Activated CD4-positive, alpha-beta T cell treated with anti-CD3 and anti-CD28 coated beads, Interleukin-2, amount 50 U/mL, for 48 hours (primary cell): ENCODE measurements at places on chromosomes 6 and 20.

- DNase-seq: no peak
Measured at GRCh38 chr6:110769923-110770322, 45.3 kb downstream of the CDK19 start.

DNA sequence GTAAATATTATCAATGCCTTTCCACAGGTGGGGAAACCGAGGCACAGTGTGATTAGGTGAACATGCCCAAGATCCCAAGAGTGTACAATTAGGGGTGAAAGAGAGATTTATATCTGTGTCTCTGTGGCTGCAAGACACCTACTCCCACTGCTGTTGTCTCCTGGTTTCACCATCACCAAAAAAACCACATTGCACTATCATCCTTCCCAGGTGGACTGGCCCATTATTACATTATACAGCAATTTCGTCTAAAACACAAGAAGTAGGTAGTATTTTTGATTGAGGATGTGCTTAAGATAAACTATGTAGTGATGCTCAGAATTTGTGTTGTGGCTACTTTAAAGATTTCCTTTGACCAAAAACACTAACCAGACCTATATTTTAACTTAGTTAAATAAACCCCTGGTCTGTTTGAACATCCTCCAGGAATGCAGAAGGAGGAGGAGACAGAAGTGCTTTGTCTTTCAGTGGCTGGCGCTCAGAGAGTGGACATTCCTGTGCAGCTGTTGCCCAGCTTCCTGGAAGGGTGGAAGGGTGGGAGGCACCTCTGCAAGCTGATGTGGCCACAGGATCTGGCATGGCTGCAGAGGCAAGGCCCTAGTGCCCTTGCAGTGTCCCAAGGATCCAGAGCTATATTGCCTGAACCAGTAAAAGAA is 23.8 kb downstream of the DCBLD1 start:
- DNase-seq: no peak

DNA sequence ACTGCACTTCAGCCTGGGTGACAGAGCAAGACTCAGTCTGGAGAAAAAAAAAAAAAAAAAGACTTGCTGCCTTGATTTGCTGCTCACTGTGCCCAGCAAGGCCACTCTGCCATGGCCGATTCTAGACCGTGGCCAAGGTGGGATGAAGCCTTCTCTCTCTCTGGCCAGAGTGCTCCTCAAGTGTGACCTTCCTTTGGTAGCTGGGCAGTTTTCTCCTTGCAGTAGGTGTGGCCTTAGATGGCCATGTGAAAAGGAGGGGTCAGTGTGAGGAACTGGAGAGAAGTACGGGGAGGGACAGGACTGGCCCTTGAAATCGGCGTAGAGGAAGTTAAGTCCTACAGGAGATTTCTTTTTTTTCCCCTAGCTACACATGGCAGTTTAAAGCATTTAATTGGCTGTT is 272.0 kb downstream of the ARID1B start:
- DNase-seq: no peak

DNA sequence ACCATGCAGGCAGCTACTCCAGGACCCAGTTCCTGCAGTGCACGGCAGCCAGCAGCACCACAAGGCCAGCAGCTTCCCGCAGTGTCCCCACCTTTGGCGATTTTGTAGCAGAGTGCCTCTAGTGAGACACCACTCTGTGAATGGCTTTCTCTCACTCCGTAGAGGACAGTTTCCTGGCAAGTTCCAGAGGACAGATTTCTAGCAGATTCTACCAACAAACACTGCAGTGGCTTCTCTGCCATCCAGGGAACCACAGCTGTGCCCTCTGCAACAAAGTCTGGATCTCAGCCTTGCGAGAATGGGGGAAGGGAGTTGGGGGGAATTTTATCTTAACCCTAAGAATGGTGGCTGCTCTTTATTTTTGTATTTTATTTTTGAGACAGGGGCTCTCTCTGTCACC is 28.7 kb downstream of the SNHG17 start:
- DNase-seq: no peak

DNA sequence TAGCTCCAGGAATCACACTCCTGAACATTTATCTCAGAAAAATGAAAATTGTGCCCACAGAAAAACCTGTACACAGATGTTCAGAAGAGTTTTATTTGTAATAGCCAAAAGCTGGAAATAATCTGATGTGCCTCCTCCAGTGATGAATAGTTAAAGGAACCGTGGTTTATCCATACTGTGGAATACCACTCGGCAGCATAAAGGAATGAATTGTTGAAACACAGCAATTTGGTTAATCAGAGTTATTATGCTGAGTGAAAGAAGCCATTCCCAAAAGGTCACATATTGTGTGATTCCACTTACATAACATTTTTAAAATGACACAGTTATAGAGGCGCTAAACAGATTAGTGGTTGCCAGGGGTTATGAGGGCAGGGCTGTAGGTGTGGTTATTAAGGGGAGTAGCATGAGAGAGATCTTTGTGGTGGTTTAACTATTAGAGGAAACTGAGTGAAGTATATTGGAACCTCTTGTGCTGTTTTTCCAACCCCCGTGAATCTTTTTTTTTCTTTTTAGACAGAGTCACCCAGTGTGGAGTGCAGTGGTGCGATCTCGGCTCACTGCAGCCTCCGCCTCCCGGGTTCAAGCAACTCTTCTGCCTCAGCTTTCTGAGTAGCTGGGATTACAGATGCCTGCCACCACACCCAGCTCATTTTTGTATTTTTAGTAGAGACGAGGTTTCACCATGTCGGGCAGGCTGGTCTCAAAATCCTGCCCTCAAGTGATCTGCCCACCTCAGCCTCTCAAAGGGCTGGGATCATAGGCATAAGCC is 26.2 kb downstream of the PSMF1 start:
- DNase-seq: no peak

DNA sequence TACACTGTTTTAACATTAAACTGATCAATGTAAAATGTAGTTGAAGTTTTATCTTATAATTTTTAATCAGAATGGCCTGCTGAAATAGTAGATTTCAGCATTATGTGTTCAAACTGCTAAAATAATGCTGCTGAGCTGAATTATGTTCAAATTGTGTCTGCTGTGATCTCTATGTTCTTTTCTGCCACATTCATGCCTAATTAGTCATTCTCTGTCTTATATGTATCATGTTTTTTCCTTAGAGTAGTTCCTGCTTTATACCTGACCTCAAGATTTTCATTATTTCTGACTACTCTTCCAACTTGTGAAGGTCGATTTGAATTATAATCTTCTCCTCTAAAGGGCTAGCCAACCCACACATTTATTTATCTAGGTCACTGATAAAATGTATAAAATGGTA is 476.7 kb upstream of the EPHA7 start:
- DNase-seq: no peak

GRCh38 chr6:17281497-17282481 is 628 bp downstream of the RBM24 start:
- no peak for DNase-seq

- no peak for DNase-seq
Measured at GRCh38 chr6:80209430-80209829, 103.0 kb downstream of the BCKDHB start.

DNA sequence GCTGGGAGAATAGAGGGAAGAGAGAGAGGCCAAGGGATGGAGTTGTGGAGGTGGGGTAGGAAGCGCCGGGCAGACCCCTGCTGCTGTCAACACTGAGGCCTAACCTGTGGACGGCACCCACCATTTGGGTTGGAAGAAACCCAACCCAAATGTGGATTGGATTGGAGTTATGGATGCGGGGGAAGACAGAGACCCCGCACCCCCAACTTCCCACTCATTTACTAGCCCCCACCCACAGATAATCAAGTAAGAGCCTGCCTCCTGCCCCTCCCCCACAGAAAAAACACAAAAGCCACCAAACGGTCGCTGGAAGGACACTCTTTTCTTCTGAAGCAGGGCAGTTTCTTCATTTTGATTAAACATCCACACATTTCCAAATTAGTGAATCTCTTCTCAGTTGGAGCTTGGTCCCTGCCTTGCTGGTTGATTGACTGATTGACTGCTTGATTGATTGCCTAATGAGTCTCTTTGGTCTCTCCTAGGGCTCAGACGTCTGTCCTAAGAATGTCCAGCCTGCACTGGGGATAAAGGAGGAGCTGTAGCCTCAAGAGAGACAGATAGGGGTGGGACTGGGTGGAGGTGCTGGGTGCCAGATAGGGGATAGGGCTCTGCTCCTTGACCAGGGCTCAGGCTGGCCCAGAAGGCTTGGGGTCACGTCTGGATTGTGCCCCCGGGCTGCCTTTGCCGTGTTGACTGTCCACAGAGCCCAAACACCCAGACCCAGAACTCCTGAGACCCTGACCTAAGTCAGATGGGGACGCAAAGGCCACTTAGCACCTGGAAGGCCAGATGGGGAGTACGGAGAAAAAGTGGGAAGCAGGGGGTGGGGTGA is 74.9 kb upstream of the FOXP4 start:
- no peak for DNase-seq

DNA sequence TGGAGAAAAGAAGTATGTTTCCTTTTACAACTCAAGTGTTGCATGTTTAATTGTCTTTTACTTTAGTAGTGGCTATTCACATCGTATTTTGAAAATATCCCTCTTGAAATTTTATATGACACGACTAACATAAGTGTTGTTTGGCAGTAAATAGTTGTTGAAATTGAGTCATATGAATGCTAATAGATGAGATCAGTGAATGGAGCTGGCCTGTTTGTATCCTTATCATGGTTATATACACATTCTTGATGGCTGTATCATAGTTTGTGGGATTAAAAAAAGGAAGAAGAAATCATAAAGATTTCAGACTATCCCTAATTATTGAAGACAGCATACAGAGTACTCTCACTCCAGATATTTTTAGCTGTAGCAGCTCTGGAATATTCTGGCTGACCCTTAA is 8.2 kb upstream of the RAE1 start:
- no peak for DNase-seq

- DNase-seq: no peak
Measured at GRCh38 chr6:158015188-158015506, 33.5 kb downstream of the SYNJ2 start.

DNA sequence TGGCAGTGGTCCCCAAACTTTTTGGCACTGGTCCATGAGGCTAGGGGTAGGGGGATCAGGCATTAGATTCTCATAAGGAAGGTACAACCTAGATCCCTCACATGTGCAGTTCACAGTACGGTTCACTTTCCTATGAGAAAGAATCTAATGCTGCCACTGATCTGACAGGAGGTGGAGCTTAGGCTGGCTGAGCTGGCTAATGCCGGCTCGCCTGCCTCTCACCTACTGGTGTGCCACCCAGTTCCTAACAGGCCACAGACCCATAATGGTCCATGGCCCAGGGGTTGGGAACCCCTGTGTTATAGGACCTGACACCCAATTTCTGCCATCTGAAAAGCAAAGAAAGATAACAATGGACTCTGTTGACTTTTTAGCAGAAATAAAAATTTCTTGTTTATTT is 199.6 kb downstream of the GMPR start:
- DNase-seq: no peak

GRCh38 chr6:20669571-20670314 is 135.5 kb downstream of the CDKAL1 start:
- DNase-seq: no peak

DNA sequence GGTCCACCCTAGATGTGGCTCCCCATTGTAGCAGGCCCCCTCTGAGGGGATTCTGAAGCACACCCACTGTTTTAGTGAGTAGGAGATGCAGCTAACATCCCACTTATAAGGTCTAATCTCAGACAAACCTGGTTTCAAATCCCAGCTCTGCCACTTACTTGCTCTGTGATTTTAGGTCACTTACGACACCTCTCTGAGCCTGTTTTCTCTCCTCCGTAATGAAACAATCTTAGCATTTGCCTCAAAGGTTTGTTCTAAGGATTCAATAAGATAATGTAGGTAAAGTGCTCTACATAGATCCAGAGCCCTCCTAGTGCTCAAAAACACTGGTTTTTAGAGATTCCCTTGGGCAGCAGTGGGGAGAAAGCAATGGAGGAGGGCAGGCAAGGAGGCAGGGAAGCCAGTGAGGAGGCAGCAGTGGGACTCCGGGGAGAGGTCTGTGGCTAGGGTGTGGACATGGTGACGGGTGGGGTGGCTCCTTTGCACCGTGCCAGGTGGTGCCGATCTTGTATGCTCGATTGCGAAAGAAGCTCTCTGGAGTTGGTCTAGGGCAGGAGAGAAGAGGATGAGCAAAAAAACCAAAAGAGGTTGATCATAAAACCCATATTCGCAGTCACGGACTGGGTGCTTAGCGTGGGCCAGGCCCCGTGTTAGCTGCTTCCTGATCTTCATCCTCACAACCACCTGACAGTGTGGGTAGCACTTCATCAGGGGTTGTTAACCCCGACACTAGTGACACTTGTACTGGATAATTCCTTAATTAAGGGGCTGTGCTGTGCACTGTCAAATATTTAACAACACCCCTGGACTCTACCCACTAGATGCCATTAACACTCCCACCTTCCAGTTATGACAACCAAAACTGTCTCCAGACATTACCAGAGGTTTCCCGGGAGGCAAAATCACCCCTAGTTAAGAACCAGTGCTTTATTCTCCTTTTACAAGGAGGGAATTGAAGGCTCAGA is 16.8 kb upstream of the PTGIS start:
- no peak for DNase-seq

- no peak for DNase-seq
Measured at GRCh38 chr6:67722861-67723261, 912.2 kb upstream of the ADGRB3 start.

DNA sequence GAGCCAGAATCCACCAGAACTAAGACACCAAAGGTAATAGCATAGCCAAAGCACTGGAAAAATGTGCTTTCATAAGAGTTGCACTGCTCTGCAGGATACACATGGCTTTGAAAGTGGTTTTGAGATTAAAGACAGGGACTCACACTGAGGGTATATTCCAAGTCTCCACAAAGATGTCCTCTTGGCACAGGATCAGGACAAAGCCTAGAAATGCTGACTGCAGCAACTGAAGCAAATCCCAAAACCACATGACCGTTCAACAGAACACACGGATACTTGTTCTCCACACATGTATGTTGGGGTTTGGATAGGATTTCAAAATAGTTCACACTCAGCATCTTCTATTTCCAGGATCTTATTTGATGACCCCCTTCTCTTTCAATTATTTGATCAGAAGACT is 364.3 kb upstream of the HSF2 start:
- DNase-seq: no peak

DNA sequence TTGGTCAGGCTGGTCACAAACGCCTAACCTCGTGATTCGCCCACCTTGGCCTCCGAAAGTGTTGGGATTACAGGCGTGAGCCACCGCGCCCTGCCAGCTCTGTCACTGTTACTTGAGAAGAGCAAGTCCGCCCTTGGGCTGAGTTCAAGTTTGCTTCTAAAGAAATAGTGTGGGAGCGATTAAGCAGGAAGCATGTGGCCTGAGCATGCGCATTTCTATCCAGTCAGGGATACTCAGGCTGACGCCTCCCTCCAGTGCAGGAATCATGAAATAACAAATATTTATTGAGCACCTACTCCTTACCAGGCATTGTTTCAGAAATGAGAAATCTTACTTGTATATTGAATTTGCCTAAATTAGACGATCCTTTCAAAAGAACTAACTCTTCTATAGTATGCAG is 166.2 kb downstream of the EDN1 start:
- DNase-seq: no peak
